ENCODE measurements at places on chromosomes 7 and 10. TPM values are rescaled to one million over a fixed set of nuclear protein-coding genes. Genes with fewer than 3 reads are reported as not detected.

PKD2L1 gene
- not detected for total RNA-seq

DNA sequence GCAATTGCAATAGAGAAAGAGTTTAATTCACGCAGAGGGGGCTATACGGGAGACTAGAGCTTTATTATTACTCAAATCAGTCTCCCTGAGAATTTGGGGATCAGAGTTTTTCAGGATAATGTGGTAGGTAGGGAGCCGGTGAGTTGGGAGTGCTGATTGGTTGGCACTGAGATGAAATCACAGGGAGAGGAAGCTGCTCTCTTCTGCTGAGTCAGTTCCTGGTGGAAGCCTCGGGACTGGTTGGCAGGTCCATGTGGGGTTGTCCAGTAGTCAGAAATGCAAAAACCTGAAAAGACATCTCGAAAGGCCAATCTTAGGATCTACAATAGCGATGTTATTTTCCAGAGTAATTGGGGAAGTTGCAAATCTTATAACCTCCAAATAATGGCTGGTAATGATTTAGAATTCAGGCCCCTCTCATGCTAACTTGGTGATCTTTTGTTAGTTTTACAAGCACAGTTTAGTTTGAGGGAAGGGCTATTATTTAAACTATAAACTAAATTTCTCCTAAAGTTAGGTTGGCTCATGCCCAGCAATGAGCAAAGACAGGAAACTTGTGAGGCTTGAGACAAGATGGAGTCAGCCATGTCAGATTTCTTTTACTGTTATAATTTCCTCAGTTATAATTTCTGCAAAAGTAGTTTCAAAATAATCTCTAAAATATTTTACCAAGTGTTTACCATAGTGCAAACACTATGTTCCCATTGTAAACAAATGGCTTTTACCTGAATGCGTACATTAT is 39.4 kb upstream of the SLC25A13 start:
- no peak for DNase-seq
- H3K36me3 ChIP-seq, result no peaks in the 10 kb centered on the region
- H3K27me3 ChIP-seq, result no peaks in the 10 kb centered on the region

CH25H gene
- 0.22 TPM for total RNA-seq

DYNC1I1 gene
- total RNA-seq, result 3.2 TPM

DNA sequence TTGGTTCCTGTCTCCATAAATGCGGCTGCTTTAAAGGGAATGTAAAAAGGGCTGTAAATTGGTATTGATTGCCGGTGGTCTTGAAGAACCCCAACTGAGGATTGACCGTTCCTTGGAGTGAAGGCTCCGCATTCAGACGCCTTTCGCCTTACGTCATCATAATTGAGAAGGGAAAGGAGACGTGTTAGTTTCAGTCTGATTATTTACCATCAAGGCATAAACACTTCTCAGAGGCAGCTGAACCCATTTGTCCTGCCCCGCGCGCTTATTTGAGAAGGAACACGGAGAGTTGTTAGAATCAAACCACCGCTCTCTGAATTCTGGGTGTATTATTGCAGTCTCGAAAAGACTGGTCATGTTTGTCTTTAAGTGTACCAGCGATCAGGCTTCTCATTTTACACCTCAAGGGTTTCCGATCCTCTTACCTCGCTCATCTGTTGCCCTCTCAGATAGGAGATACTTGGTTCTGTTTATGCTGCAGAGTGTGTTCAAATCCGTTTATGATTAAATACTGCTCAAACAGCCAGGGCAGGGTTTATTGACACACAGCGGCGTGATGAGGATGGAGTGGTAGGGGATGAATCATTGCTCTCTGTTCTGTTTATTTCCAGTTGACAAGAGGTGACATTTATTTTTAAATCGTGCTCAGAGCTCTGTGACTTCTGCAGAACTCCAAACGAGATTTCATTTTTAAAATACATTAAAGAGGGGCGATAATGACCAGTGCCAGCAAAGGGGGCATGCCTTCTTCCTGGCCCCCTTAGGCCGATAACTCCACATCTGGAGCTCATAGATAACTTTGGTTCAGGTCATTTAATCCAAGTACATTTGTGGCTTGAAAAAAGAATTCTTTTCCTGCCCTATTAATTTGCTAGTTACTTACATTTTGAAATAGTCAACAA is 30.4 kb downstream of the FOXK1 start:
- DNase-seq, result peak; percentile 29
- peaks cover 34% of the 10 kb centered on the region for H3K4me1 ChIP-seq
- H3K4me3 ChIP-seq, result no peak overlapping the region

UCMA gene
- not detected for total RNA-seq

MCM10 gene
- total RNA-seq, result 1.5 TPM

NUP205 gene
- total RNA-seq, result 50.5 TPM

GIMAP4 gene
- total RNA-seq, result not detected

- DNase-seq, result no peak
- no peak overlapping the region for H3K27ac ChIP-seq
- no peaks in the 10 kb centered on the region for H3K4me1 ChIP-seq
- H3K4me3 ChIP-seq, result no peak overlapping the region
- no peaks in the 10 kb centered on the region for H3K36me3 ChIP-seq
- H3K27me3 ChIP-seq, result no peaks in the 10 kb centered on the region
Measured at GRCh38 chr10:98016772-98017475, 13.5 kb downstream of the CRTAC1 start.

- H3K27me3 ChIP-seq, result no peaks in the 10 kb centered on the region
- DNase-seq, result no peak
- no peak overlapping the region for H3K4me3 ChIP-seq
- peaks cover 6% of the 10 kb centered on the region for H3K4me1 ChIP-seq
- H3K27ac ChIP-seq, result no peak overlapping the region
Measured at GRCh38 chr7:112134039-112134438, 72.2 kb downstream of the DOCK4 start.

DNA sequence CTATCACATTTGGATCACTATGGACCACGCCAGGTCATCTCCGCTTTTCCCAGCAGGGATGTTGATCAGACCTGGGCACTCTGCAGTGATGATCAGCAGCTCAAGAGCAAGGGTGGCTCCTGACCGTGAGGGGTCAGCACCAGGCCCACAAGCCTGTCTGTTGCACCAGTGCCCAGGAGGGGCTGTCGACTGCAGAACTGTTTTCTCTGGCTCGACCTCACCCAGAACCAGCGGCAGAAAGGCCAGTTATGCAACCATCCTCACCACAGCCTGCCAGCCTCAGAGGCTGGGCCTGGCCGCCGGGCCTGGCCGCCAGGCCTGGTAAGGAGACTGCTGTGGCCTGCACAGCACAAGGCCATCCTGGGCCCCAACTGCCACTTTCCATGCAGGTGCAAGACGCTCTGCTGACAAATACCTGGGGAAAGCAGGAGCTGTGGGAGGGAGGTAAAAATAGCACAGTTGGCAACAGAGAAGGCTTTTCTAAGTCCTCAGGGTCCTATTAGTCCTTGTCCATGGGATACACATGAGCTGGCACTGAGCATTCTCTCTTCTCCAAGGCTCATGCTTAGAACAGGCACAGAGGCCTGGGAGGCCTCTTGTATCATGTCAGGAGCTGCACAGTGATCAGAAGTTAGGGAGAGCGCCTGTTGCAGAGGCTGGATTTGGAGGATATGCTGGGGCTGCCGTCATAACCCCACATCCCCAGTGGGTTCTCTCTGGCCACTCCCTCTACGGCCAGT is 17.5 kb downstream of the KCNMA1 start:
- H3K36me3 ChIP-seq, result no peaks in the 10 kb centered on the region
- H3K27me3 ChIP-seq, result no peaks in the 10 kb centered on the region
- H3K27ac ChIP-seq, result no peak overlapping the region
- peaks cover 8% of the 10 kb centered on the region for H3K4me1 ChIP-seq
- no peak overlapping the region for H3K4me3 ChIP-seq
- DNase-seq, result no peak

- H3K36me3 ChIP-seq, result no peaks in the 10 kb centered on the region
- H3K27ac ChIP-seq, result no peak overlapping the region
- H3K27me3 ChIP-seq, result no peaks in the 10 kb centered on the region
- no peak for DNase-seq
Measured at GRCh38 chr7:45938626-45939302, 17.7 kb upstream of the IGFBP3 start.

DNA sequence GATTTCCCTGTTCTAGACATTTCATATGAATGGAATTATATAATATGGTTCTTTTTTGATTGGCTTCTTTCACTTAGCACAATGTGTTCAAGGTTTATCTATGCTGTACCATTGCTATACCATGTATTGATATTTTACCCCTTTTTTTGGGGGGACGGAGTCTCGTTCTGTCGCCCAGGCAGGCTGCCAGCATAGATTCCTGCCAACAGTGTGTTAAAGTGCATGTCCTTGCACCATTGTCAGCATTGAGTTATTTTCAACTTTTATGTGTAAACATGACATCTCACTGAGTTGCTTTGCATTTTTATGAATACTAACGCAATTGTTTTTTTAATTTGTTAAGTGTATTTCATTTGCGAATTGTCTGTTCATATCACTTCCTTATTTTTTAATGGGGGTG is 4.9 kb downstream of the ABCC2 start:
- peaks cover 28% of the 10 kb centered on the region for H3K4me1 ChIP-seq
- H3K27me3 ChIP-seq, result no peaks in the 10 kb centered on the region
- no peak for DNase-seq
- H3K27ac ChIP-seq, result no peak overlapping the region
- no peaks in the 10 kb centered on the region for H3K36me3 ChIP-seq

SGCE gene
- 38.3 TPM for total RNA-seq

SFTPA1 gene
- not detected for total RNA-seq

CTAGE8 gene
- 0.98 TPM for total RNA-seq

GRCh38 chr10:62348029-62348428 is 26.1 kb upstream of the ZNF365 start:
- no peak overlapping the region for H3K27ac ChIP-seq
- no peaks in the 10 kb centered on the region for H3K4me1 ChIP-seq
- H3K36me3 ChIP-seq, result no peaks in the 10 kb centered on the region
- no peak for DNase-seq

- H3K4me3 ChIP-seq, result no peak overlapping the region
- no peak for DNase-seq
- no peak overlapping the region for H3K27ac ChIP-seq
- no peaks in the 10 kb centered on the region for H3K4me1 ChIP-seq
- no peaks in the 10 kb centered on the region for H3K27me3 ChIP-seq
Measured at GRCh38 chr10:63563623-63564022, 42.4 kb downstream of the REEP3 start.

DNA sequence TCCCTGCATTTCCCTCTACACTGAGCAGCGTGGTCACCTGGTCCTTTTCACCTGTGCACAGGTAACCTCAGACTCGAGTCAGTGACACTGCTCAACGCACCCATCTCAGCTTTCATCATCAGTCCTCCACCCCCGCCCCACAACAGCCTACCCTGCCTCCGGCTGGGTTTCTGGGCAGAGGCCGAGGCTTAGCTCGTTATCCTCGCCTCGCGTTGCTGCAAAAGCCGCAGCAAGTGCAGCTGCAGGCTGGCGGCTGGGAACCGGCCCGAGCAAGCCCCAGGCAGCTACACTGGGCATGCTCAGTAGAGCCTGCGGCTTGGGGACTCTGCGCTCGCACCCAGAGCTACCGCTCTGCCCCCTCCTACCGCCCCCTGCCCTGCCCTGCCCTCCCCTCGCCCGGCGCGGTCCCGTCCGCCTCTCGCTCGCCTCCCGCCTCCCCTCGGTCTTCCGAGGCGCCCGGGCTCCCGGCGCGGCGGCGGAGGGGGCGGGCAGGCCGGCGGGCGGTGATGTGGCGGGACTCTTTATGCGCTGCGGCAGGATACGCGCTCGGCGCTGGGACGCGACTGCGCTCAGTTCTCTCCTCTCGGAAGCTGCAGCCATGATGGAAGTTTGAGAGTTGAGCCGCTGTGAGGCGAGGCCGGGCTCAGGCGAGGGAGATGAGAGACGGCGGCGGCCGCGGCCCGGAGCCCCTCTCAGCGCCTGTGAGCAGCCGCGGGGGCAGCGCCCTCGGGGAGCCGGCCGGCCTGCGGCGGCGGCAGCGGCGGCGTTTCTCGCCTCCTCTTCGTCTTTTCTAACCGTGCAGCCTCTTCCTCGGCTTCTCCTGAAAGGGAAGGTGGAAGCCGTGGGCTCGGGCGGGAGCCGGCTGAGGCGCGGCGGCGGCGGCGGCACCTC is at the start of the genes KLLN and PTEN:
Gene KLLN (minus strand): TSS at position 481 of the 891 bp plus-strand sequence. CDS start 1,046 bp downstream, outside the sequence.
Gene PTEN (plus strand): TSS at position 573 of the 891 bp plus-strand sequence. CDS start 845 bp downstream, outside the sequence.
- DNase-seq, result peak; percentile 91
- peaks cover 9% of the 10 kb centered on the region for H3K4me1 ChIP-seq
- no peaks in the 10 kb centered on the region for H3K27me3 ChIP-seq

DNA sequence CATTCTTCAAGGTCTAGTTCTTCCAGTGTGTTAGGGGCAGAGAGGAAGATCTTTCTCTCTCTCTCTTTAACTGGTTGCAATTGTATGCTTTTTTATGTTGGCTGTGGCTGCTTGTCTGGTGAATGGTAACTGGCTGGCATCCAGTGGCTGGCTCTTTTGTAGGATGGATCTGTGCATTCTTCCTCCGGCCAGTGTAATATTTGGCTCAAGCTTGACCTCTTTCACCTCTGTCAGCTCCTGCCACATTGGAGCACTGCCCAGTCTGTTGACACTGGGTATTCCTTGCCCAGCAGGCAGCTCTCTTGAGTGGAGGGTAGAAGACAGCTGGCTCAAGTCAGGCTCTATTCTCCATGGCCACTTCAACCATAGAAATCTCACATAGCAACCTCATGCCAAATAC is 528.3 kb downstream of the PHTF2 start:
- no peaks in the 10 kb centered on the region for H3K36me3 ChIP-seq
- no peaks in the 10 kb centered on the region for H3K27me3 ChIP-seq

TFR2 gene
- 0.50 TPM for total RNA-seq

Measured in astrocyte (in vitro differentiated cells and primary cell).